ENCODE measurements at places on chromosomes 12 and 14.
A peak's percentile ranks its signal among the peaks of the same experiment; 100 is the strongest.

DNA sequence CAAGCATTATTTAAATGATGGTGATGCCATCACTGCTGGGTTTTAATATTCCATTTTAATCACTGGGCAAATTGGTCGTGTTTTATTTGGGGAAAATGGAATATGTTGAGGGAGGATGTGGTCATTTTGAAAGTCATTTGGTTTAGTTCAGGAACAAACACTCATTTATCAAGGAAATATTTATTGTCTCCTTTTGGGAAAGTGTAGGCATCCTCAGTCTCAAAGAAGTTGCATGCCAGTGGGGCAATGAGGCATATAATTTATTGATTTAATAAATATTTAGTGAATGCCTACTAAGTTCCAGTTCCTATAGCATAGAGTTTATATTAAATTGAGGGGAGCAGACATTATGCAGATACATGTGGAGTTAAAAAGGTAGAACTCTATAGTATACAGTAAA is 134.3 kb downstream of the NPAS3 start:
- DNase-seq: no peak

DNA sequence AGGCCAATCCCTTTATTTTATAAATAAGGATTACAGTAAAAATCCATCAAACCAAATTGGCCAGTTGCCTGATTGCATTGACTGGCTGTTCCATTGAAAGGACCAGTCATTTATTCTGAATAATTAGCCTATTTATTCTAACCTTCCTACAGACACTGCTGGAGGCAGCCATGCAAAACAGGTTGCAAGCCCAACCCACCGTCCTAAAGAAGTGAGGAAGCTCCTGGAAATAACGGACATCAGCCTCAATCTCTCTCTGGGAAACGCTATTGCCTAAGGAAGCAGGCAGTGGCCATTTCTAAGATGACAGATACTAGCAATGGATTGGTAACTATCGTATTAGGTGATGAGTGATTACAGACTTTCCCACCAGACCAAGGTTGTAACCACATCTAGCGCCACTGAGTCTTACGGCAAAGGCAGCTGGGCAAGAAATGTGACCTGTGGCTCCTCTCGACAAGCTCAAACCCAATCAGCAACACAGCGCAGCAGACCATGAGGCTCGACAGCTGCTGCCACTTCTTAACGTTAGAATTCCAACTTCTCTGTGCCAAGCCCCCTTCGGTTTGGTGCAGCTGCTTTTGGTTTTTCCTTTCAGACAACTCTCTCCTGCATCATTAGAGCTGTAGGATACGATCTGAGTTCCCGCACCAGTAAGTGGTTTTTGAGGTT is 134.2 kb downstream of the KCNK10 start:
- DNase-seq: no peak

DNA sequence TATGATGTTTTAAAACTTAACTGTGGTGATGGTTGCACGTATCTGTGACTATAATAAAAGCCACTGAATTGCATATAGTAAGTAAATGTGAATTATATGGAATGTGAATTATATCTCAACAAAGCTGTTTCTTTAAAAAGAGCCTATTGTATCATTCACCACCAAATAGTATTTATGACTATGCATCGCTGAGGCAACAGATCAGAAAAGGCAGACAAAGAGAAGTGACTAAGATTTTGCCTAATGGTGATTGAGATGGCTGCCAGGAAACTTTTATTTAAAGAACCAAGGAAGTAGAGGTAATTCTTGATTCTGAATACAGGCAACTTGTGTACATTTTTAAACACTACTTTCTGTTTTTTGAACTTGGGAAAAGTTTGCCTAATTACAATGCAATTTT is 31.7 kb downstream of the DHRS7 start:
- DNase-seq: no peak

GRCh38 chr12:18887368-18887767 is 149.4 kb downstream of the CAPZA3 start:
- DNase-seq: no peak

DNA sequence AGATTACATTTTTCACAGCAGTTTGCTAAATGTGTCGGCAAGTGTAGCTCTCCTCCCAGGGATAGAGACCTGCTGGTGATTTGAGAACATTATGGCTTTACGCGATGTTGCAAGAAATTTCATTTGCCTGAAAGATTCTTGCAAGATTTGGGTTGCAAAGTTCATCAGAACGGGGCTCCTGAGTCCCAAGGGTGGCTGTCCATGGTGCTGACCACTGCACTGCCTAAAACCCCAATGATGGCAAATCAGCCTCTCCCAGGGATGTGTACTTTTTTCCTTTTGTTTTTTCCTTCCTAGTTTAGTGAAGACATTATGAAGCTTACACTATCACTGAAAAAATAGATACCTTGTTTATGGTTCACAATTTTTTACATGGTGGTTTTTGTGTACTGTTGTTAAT is 85.4 kb downstream of the WSCD2 start:
- peak; percentile 2 for DNase-seq

- no peak for DNase-seq
Observed at GRCh38 chr12:42742716-42743115, 153.2 kb upstream of the PRICKLE1 start.

DNA sequence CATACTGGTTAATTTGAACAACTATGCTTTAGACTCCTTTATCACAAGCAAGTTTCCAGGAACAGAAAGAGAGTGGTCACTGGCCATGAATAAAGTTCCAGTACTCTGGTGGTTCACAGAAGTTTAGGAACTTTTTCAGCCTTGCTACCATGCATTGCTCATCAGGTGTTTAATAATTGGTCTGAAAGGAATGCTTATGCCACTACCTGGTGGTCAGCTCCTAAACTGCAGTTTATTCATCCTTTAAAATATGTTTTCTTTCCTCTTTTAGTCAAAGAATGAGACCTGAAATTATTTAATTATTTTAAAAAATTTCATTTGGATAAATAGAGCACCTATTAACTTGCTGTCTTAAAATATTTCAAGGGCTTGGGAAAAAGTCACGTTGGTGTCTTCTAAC is 260.1 kb upstream of the OR4E1 start:
- no peak for DNase-seq

DNA sequence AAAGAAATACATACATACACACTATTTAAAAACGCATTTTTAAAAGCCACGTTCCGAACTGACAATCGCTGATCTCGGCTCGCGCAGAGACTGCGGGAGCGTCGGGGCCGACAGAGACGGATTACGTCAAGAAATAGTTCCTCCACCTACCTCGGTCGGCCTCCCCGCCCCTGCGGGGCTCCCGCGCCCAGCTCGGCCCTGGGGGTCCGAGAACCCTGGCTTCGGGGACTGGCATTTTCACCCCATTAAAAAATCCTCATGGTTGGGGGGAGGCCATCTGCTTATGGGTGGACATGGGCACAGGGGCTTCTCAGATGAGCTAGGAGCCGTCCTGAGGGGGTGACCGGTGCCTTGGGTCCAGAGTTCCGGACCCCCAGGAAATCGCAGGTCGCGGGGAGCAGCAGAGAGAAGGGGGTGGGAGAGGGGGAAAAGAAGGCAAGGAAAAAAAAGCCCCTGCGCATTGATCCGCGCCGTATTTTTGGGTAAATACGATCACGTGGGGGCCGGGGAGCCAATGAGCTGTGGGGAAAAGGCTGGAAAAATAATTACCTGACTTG is 324 bp upstream of the HOXC9 start:
- no peak for DNase-seq

- no peak for DNase-seq
Observed at GRCh38 chr14:75226755-75227544, 50.5 kb upstream of the TMED10 start.

DNA sequence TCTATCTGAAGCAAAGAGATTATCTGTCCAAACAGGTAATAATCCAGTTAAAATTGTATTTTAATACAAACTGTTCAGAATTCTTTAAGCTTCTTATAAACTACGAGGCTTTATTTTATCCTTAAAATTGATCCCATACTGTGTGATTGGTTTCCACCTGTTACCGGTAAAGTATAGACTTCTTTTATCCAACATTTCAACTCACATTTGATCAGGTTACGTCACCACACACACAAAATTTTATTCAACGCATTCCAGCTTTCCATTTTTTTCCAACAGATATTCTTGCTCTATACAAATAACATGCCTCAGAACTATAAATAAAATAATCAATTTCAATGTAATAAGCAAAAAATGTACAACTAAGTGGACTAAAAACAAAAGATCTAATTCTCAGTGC is 4.5 kb downstream of the NOVA1 start:
- DNase-seq: no peak

GRCh38 chr14:99884834-99885648 is 91.8 kb downstream of the EML1 start:
- no peak for DNase-seq

GRCh38 chr14:32256576-32256975 is 53.5 kb upstream of the RNU6-8 start:
- DNase-seq: no peak

GRCh38 chr14:31529053-31529452 is 32.2 kb upstream of the NUBPL start:
- no peak for DNase-seq

DNA sequence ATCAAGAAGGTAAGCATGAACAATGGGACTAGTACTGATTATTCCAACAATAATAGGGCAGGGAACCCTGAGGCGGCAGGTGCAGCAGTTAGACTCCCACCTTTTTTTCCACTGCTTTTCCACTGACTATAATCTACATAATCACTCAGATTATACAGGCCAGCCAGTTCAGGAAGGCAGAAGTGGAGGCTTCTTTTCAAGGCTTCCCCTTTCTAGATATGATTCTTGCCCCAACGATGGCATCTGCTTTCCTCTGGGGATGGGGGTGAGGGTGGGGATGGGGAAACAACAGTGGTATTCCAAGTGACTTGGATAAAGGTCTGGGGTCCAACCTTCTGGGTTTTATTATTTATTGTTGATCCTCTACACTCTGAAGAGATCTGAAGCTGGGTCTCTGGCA is 331 bp downstream of the NCKAP1L start:
- DNase-seq: no peak

GRCh38 chr12:116533343-116534251 is 25.6 kb upstream of the MAP1LC3B2 start:
- DNase-seq: peak; percentile 79

GRCh38 chr12:14452865-14453264 is 87.4 kb downstream of the ATF7IP start:
- DNase-seq: no peak

- no peak for DNase-seq
Observed at GRCh38 chr14:92154283-92154942, 32.6 kb downstream of the CPSF2 start.

GRCh38 chr14:80304125-80304766 is 92.9 kb upstream of the DIO2 start:
- no peak for DNase-seq

GRCh38 chr12:14514154-14514842 is 53.4 kb downstream of the PLBD1 start:
- DNase-seq: no peak

- DNase-seq: no peak
Observed at GRCh38 chr12:87388376-87388775, 640.8 kb downstream of the C12orf50 start.

DNA sequence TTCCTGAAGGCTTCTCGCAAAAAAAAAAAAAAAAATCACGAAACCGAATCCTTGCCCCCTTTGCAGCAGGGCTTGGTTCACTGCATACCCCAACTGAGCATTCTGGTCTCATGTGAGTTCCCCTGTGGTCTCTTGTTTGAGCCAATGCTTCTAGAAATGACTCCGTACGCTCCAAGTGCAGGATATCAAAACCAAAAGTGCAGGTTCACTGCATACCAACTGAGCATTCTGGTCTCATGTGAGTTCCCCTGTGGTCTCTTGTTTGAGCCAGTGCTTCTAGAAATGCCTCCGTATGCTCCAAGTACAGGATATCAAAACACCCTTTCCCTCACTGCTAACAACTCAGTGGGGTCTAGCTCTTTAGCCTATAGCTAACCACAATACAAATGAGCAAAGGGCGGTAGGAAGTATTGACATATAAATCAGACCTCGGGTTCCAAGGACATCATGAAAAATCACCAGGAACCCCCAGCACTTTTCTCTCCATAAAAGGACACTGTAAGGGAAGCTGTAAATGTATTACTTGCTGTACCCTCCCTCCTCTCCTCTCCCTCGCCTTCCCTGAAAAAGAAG is 206.3 kb upstream of the NOS1 start:
- DNase-seq: no peak

DNA sequence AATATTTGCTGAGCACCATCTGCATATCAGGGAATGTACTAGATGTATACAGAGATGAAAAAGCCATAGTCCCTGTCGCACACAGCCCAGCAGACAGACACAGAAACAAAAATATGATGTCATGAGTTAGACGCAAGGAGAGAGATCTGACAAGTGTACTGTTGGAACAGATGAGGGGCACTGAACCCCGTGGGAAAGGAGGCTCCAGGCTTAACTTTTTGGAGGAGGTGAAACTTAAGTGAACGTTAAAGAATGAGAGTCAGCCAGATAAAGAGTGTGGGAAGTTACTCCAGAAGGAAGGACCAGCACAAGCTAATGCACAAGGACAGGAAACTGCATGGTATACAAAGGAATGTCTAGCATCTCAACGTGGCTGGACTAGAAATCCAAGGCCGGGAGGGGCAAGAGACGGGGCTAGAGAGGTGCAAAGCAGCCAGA is 2.5 kb upstream of the ACTN1 start:
- no peak for DNase-seq

GRCh38 chr12:13251521-13251920 is 55.0 kb downstream of the EMP1 start:
- no peak for DNase-seq

- peak; percentile 80 for DNase-seq
Observed at GRCh38 chr12:57182918-57183575, 33.5 kb upstream of the NXPH4 start.

DNA sequence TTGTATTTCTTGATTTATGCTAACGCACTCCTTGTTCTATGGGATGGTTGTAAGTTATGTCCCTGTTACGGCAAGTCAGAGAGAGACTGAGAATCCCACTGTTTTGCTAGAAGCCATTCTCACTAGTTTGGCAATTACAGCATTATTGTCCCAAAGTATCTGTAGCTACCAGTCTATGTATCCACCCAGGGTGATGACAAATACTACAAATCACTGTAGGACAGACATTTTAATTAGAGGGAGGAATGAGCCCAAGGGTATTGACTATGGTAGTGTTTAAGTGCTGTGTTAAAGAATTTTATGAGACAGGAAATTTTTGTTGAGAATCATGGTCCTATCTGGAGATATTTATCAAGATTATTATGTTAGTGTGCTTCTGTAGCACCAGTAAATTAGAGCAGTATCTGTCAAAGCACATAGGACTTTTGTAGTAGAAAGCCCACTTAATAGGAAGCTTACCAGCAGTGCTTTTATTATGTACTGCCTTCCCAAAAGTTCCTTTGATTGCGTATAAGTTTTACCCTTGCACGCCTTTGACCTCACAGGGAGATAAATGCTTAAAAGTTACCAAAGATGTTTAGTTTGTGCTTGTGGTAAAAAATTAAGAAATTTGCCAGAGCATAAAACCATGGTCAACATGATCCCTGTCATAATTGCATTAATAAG is 10.7 kb downstream of the PRKCH start:
- DNase-seq: no peak

GRCh38 chr12:24759155-24759554 is 189.7 kb downstream of the BCAT1 start:
- DNase-seq: no peak

GRCh38 chr12:105980533-105980932 is 158.2 kb downstream of the NUAK1 start:
- DNase-seq: no peak

Data from stimulated activated CD4-positive, alpha-beta T cell treated with anti-CD3 and anti-CD28 coated beads, Interleukin-12 subunit alpha, Interleukin-12 subunit beta, amount 100 ng/mL, for 4 hours (primary cell).